ENCODE measurements at places on chromosomes 5 and 9.
A peak's percentile ranks its signal among the peaks of the same experiment; 100 is the strongest.

- DNase-seq: peak; percentile 2
Observed at GRCh38 chr9:3181049-3181953, 337.4 kb upstream of the PUM3 start.

- DNase-seq: no peak
Observed at GRCh38 chr5:91182763-91183162, 200.4 kb downstream of the ARRDC3 start.

- no peak for DNase-seq
Observed at GRCh38 chr9:89391585-89391984, 73.3 kb downstream of the SECISBP2 start.

DNA sequence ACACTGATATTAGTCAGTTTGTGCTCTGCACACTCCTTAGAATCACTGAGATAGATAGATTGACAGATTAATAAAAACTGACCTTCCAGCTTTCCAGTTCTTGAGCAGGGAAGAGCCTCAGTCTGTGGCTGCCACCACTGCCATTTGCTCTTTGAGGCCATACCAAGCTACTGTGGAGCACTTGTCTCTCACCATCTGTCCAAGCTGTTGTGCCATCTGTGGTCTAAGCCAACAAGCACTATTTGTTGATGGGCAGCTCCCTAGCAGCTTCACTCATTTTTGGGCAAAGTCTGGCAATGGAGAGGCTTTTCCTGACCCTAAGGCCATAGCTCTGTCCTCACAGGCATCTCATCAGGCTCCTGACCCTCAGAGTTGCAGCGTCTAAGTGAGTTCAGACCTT, 30.4 kb downstream of the HTR1A start:
- DNase-seq: no peak

GRCh38 chr9:3434594-3434993, 91.2 kb downstream of the RFX3 start:
- DNase-seq: no peak

DNA sequence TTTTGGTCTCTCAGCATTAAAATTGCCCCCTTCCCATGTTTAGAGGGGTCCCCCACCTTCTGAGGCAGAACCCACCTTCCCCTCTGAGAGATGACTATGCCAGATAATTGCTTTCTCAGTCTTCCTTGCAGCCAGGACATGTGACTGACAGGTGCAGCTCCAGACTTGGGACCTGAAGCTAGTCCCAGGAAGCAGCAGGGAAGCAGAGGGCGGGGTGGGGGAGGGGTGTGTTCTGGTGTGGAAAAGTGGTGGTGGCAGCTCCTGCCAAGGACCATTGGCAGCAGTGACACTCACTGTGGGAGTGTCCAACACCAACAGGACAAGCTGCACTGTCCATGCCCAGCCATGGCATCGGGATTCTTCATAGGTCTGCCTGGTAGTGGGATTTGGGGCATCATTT, 2.3 kb downstream of the EIF4E1B start:
- no peak for DNase-seq

GRCh38 chr5:1041225-1042143, 32.9 kb downstream of the NKD2 start:
- DNase-seq: no peak

- DNase-seq: peak; percentile 42
Observed at GRCh38 chr5:143355710-143356109, 47.8 kb downstream of the NR3C1 start.

DNA sequence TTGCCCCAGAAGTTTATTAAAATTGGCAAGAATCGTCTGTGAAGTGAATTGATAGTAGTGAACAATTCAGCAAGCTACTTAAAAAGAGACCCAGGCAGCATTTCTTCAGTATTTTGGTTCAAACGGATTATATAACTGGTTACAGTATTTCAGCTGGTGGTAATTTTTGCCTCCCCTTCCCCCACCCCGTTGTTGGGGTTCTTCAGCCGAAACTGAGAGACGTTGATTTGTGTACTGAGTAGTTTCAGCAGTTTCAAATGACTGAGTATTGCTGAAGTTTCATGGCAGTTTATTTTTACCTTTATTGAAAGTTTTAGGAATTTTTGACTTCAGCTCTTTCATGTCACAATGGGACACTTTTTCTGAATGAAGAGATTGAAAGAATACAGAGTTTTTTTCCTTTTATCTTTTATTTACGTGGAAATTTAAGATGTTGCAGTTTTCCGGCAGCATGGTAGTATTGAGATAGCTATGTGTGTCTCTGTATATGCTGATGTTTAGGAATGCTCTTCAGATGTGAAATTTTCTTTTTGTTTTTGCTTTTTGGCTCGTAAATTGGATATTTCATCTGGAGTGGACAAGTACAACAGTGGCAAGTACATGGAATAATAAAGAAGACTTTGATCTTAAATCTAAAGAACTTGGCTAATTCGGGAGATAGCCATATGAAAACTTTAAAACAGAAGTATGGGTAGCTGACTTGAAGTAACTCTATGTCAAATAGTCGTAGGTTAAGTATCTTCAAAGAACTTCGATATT, 1.9 kb downstream of the GPBP1 start:
- no peak for DNase-seq

- no peak for DNase-seq
Observed at GRCh38 chr9:7561527-7562080, 238.0 kb downstream of the DMAC1 start.

DNA sequence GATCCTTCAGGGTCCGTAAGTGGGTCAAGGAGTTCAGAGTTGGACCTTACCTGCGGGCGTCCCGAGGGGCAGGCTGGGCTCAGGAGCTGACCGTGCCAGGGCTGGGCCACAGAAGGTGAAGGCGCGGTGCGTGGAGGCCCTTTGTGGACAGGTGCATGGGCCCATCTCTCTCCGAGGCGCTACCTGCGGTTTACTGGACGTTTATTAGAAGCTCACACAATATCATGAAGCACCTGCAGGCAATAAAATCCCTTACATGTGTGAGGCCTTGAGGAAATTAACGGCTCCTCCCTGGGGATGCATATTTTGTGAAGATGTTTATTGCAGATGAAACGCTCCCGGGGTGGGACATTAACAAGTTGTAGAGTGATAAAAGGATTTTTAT, 79.8 kb upstream of the LMX1B start:
- DNase-seq: no peak

DNA sequence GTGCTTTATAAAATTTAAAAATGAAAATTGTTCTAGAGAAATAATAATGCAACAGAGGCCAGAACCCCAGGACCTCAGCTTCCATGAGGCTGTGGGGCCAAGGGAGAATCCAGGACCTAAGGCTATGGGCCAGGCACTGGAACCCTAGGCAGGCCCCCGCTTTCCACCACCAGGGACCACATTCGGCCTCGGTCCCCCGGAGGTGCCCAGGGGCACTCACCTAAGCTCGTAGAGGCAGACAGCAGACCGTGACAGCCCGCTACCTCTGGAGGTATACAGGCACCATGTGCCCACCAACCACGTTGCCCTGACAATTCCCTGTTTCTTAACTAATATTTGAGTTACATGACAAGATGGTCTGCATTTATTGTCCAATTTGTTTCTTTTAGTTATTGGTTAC, 49.5 kb upstream of the MROH2B start:
- DNase-seq: no peak

- no peak for DNase-seq
Observed at GRCh38 chr9:16526380-16526779, 344.1 kb downstream of the BNC2 start.

DNA sequence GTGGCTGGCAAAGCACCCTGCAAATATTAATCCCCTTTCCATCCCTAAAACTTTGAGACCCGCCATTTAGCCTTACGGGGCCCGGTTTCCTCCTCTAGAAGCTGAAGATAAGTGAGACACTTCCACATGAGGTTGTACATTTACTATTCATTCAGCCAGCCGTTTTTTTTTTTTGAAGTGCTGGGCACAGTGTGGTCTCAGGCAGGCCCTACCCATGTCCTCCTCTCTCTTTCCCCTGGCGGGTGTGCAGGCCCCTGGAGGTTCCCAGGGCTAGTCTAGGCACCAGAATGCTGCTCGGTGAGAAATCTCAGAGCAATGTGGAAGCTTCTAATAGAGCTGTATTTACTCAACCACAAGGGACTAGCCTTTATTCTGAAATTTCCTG, 107.4 kb upstream of the LARP1 start:
- DNase-seq: no peak

DNA sequence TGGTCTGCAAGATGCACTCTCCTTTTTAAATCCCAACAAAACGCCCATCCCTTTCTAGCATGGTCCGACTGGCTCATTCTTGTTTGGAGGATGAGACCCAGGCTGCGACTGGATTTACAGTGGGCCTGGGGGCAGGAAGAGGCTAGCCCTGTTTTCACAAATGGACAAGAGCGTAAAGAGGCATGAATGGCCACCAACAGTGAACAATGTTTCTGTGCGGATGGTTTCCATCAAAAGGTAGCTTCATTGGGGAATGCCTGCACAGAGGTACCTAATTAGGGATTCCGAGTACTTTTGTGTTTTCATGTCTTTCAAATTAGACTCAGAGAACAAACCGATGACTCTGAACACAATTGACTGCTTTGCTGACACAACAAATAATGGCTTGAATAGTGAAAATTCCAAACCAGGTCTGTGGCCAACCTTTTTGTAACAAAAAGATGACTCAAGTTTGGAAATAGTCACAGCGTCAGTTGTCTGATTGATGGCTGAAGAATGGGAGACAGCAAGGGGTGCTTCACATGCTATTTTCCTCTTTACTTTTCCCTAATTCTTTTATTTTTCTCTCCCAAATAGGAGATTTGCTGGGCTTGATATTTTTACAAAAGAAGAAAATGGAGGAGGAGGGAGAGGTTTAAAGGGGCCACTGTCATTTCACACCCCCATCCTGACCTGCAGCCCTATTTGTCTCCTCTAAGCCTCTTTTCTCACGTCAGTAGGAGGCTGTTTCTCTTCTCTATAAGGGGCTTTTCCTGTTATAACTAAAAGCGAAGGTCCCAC, 208.1 kb upstream of the S1PR3 start:
- DNase-seq: no peak

DNA sequence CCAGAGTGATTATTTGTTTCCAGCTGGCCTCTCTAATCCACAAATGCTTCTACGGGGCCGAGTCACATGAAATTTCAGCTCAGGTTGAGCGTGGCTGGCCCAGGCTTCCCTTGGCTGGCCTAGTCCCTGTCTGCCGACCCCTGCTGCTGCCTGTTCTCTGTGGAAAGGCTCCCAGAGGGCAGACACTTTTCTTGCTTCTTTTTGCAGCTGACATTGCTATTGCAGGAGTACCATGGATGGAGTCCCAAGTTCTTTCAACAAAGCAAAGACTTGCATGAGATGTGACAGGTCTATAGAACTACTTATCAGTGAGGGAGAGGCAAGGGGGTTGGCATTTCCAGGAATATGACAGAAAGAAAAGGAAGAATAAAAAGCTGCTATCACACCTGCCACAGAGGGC, 287.4 kb upstream of the ARRDC3 start:
- no peak for DNase-seq

GRCh38 chr9:81410201-81410600, 279.1 kb downstream of the TLE1 start:
- DNase-seq: no peak

- DNase-seq: no peak
Observed at GRCh38 chr9:107214915-107215314, 68.2 kb upstream of the RAD23B start.

DNA sequence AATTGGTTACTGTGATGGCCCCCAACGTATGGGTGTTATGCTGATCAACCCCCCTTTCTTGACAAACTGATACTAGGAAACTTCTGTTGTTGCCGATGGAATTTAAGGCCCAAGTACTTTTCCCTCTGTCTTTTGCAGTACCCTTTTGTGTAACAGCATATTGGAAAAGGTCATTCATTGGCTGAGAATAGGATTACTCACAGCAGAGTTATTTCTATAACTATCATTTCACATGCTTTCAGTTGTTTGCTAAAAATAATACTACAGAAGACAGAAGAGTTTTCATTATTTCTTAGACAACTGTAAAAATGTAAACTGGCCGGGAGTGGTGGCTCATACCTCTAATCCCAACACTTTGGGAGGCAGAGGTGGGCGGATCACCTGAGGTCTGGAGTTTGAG, 329.5 kb downstream of the KIAA0825 start:
- no peak for DNase-seq

- no peak for DNase-seq
Observed at GRCh38 chr5:138503487-138504270, 38.4 kb downstream of the EGR1 start.

DNA sequence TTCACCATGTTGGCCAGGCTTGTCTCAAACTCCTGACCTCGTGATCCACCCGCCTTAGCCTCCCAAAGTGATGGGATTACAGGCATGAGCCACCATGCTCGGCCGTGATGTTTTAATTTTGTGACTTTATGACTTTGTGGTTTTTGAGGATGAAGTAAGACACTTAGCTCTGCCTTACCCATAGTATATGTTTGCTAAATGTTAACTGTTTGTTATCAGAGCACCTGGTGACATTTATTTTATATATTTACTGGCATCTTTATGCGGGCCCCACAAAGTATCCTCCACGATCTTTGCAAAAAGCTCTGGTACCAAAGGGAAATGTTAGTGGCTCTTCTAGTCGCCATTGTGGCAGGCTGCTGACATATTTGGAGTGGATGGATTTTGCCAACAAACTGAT, 6.7 kb downstream of the SLC23A1 start:
- DNase-seq: no peak

DNA sequence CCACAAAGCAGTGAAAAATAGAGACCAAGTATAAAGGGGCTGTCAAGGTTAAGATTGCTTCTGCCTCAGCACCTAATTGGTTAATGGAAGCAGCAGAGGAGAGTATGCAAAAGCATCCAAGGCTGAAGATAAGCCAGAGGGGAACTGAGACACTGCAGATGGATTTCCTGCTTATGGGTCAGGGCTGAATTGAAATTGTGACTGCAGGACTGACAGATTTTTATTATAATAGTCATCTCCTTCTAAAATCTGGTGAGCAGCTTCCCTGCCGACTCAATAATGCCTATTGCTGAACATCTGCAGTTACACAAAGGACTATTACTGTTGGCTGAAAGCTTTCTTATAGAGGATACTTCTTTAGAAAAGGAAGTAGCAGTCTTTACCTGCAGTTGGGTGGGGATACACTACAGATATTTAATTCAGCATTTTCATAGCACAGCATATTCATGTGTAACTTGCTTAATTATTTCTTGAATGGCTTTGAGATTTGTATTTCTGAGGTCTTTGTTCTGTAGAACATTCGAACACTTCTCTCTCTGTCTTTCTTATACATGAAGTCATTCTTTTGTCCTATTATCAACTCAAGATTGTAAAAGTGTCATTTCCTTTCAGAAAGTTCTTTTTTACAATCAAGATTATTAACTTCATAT, 363.0 kb upstream of the RIOK2 start:
- no peak for DNase-seq

- DNase-seq: no peak
Observed at GRCh38 chr5:110916381-110917049, 155.0 kb upstream of the TSLP start.

GRCh38 chr9:69279084-69279731, 45.8 kb upstream of the ENTREP1 start:
- no peak for DNase-seq
